Activated T-helper 1 cell treated with anti-CD3 and anti-CD28 coated beads, Interleukin-12 subunit alpha, Interleukin-12 subunit beta, Interleukin-2, Interleukin-4 antibody, amounts not matched to agents 30 ng/mL and 10 ng/mL and 1 ng/mL, durations not matched to agents 14 hours and 24 hours and 36 hours (primary cell): ENCODE measurements at places on chromosomes 3 and 15. TPM values are rescaled to one million over a fixed set of nuclear protein-coding genes. Genes with fewer than 3 reads are reported as not detected.

CHST2 gene
- total RNA-seq, result 11.3 and 11.4 TPM in 2 replicates

DNAJA4 gene
- 68.4 and 70.8 TPM in 2 replicates for total RNA-seq

CHRNB4 gene
- not detected in 2 replicates for total RNA-seq

CYP1A2 gene
- total RNA-seq, result not detected in 2 replicates

DNA sequence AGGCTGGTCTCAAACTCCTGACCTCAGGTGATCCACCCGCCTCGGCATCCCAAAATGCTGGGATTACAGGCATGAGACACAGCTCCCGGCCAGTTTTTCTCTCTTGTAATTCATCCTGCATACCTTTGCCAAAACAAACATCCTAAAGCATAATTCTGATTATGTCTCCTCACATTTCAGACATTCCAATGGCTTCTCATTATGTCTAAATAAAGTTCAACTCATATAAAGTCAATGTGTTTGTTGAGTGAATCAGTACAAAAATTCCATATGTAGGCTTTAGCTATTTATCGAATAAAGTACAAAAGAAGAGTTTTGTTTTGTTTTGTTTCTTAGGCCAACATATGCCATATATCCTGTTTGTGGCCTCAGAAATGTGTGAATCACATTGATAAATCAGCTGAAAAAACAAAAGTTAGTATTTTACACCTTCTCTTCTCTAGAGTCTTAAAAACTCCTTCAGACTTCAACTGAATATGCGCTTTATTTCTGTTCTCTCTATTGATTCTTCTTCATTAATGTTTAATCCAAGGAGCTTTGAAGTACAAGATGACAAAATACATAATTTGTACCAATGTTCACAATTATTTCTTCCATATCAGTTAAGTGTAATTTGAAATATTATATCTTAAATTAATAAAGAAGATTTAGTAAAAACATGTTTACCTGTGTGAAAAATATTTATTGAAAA lies 165.8 kb downstream of the MECOM start:
- H3K4me1 ChIP-seq, result no peaks in the 10 kb centered on the region
- no peak overlapping the region for H3K4me3 ChIP-seq
- H3K36me3 ChIP-seq, result no peaks in the 10 kb centered on the region
- no peak for DNase-seq
- no peak overlapping the region for H3K27ac ChIP-seq

CADPS gene
- total RNA-seq, result not detected in 2 replicates

DNA sequence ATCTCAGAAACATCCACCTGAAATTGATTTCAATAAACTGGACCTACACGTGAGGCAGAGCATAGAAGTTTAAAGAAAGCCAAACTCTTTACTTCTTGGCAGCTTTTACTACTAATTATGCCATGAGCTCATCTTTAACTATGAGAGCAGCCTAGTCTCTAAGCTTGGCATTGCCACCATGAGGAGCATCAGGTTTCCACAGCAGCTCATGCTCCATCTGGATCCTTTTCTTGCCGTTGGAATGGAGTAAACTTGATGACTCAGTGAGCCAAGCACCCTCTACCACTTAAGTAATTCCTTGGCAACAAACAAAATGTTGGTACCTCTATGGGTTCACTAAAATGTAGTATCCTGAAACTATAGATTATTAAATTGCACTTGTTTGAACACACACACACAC lies 583.2 kb downstream of the EPHA3 start:
- no peak for DNase-seq
- H3K27me3 ChIP-seq, result no peaks in the 10 kb centered on the region
- H3K36me3 ChIP-seq, result no peaks in the 10 kb centered on the region
- no peaks in the 10 kb centered on the region for H3K4me1 ChIP-seq

DNA sequence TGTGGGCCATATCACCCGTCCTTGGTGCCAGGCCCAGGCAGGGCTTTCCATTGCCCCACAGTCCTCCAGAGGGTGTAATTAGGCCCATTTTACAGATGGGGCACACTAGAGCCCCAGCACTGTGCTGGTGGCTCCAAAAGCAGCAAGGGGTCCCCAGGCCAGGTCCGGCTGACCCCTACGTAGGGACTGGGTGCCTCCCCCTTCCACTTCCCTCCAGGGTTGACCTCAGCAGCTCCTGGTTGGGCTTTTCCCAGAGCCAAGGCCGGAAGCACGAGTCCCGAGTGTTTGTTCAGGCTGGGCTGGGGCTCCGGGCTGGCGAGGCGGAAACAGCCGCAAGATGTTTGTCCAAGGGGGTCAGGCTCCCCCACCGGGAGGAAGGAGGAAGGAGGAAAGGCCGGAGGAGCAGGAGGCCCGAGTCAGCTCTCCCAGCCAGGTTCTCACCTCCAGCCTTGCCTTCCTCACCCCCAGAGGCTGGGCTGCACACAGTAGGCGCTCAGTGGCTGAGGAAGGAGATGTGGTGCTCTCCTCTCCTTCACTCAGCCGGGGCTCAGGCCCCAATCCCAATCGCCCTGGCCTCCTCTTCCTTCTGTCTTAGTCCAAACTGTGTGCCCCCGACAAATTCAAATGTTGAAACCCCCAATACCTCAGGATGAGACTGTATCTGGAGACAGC lies 17.1 kb upstream of the PLXND1 start:
- peaks cover 20% of the 10 kb centered on the region for H3K4me1 ChIP-seq
- H3K27ac ChIP-seq, result no peak overlapping the region
- peaks cover 11% of the 10 kb centered on the region for H3K27me3 ChIP-seq
- H3K4me3 ChIP-seq, result no peak overlapping the region
- no peaks in the 10 kb centered on the region for H3K36me3 ChIP-seq
- DNase-seq, result no peak

DNA sequence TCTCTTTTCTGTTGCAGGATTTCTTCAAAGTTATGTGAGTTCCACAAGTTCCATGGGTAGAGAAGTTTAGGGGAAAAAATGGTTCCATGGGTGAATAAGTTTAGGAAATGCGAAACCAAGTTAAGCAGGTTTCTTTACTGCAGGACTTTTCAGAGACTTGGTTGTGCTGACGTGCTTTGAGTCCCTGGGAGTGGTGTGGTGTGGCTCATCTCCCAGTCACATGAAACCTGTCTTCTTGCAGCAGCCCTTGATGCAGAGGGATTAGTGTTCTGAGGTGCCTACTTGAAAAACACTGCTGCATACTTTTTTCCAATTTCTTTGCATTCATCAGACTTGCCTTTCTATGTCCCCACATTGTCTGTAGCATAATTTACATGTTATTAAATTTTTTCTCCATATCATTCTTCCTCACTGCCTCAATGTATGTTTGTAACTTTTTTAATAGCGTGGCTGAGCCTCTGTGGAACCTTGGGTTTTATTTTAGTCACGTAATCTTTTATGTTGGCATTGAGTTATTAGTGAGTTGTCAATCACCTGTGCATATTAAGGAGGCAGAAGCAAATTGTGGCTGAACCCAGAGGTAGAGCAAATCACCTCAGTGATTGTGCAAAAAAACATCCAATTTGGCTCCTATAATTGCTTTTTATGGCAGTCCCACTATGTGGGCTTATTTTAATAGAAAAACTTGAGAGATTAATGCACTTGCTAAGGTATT lies 115.6 kb downstream of the CACNA2D3 start:
- no peaks in the 10 kb centered on the region for H3K27me3 ChIP-seq
- H3K36me3 ChIP-seq, result no peaks in the 10 kb centered on the region
- H3K4me3 ChIP-seq, result no peak overlapping the region
- no peak overlapping the region for H3K27ac ChIP-seq
- H3K4me1 ChIP-seq, result no peaks in the 10 kb centered on the region
- DNase-seq, result no peak

DNA sequence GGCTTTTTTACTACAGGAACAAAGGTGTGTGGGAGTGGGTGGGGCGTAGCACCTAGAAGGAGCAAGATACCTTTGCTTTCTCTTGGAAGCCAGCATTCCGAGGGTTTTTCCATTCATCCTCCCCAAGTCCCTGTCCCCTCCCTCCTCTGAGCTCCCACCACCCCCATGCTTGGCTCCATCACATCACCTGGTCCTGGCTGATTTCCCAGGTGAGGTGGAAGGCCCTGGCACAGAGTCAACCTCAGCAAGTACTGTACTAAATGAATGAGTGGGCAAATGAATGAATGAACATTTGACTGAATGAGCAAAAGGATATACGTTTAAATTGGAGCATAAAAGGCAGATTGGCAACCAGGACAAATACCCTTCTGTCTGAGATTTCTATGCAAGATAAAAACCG lies 45.4 kb downstream of the DZIP1L start:
- H3K27ac ChIP-seq, result no peak overlapping the region
- H3K4me1 ChIP-seq, result peaks cover 22% of the 10 kb centered on the region
- H3K36me3 ChIP-seq, result no peaks in the 10 kb centered on the region
- no peak overlapping the region for H3K4me3 ChIP-seq

DNA sequence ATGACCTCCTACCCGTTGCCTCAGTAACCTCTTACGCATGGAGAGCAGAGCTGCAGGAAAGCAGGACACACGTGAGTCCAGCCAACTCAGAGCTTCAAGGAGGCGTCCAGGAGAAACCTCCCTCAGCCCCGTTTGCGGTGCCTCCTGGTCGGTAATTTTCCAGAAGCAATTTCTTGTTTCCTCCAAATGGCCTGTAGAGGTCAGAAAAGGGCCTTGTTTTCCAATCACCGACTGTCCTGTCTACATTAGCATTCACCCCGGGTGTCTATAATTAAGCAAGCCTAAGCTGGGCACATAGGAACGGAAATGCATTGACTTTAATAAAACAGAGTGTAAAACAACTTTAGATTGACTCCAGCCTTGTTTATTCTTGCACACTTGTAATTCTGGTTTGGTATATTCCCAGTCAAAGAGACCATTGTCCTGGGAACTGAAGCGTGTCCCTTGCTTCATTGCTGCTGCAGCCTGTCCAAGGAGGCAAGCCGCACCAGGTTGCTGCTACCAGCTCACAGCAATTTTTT lies 836.2 kb downstream of the AGBL1 start:
- H3K4me3 ChIP-seq, result no peak overlapping the region
- H3K27me3 ChIP-seq, result no peaks in the 10 kb centered on the region
- H3K36me3 ChIP-seq, result no peaks in the 10 kb centered on the region
- no peaks in the 10 kb centered on the region for H3K4me1 ChIP-seq
- no peak overlapping the region for H3K27ac ChIP-seq

- peaks cover 11% of the 10 kb centered on the region for H3K27me3 ChIP-seq
- peaks cover 11% of the 10 kb centered on the region for H3K36me3 ChIP-seq
- H3K27ac ChIP-seq, result no peak overlapping the region
- H3K4me3 ChIP-seq, result peak overlapping the region; percentile 31
- H3K4me1 ChIP-seq, result peaks cover 32% of the 10 kb centered on the region
Observed at GRCh38 chr3:17182166-17182565, 297.4 kb downstream of the PLCL2 start.

- peaks cover 4% of the 10 kb centered on the region for H3K27me3 ChIP-seq
- peaks cover 54% of the 10 kb centered on the region for H3K36me3 ChIP-seq
- H3K27ac ChIP-seq, result peak overlapping the region; percentile 96
- no peak for DNase-seq
Observed at GRCh38 chr3:23811185-23811527, 5.4 kb downstream of the UBE2E1 start.

- no peaks in the 10 kb centered on the region for H3K36me3 ChIP-seq
- no peaks in the 10 kb centered on the region for H3K27me3 ChIP-seq
- no peak overlapping the region for H3K27ac ChIP-seq
- H3K4me3 ChIP-seq, result no peak overlapping the region
- no peaks in the 10 kb centered on the region for H3K4me1 ChIP-seq
Observed at GRCh38 chr3:35727179-35727578, 87.9 kb downstream of the ARPP21 start.

GRCh38 chr3:146313031-146313745 lies 62.3 kb upstream of the PLSCR4 start:
- H3K27me3 ChIP-seq, result no peaks in the 10 kb centered on the region
- H3K4me1 ChIP-seq, result no peaks in the 10 kb centered on the region
- H3K4me3 ChIP-seq, result no peak overlapping the region

DNA sequence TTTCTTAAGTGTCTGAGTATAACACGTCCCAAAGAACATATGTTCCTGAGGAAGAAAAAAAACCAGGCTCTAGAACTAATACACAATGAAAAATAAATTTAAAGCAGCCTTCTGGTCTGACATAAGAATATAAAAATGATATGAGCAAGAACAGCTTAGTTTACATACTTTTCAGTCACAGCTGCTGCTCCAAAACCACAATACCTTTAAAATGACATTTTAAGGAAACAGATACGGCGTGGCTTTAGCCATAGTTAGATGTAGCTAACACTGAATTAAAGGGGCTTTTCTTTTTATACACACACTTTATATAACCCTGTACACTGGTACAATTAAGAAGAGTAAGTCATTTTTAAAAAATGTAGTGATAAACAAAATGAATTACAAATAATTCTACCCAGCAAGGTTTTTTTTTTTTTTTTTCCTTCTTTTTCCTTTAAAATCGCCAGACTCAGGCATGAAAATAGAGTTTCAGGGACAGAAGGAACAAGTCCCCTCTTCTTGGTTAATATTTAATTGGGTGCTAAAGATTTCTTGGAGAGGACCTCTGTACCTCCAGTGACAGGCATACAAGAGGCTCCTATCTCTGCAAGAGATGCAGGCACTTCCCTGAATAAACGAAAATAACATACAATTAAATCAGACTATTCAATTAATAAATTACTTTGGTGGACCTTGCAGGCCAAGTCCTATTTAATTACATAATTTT lies 265.6 kb downstream of the FOXP1 start:
- peaks cover 11% of the 10 kb centered on the region for H3K27me3 ChIP-seq
- H3K36me3 ChIP-seq, result no peaks in the 10 kb centered on the region
- no peak overlapping the region for H3K27ac ChIP-seq

- H3K4me3 ChIP-seq, result no peak overlapping the region
- no peaks in the 10 kb centered on the region for H3K4me1 ChIP-seq
- no peak for DNase-seq
- no peak overlapping the region for H3K27ac ChIP-seq
Observed at GRCh38 chr3:141930801-141931200, 54.4 kb downstream of the ATP1B3 start.

- H3K36me3 ChIP-seq, result no peaks in the 10 kb centered on the region
- H3K27me3 ChIP-seq, result peaks cover 5% of the 10 kb centered on the region
- no peak for DNase-seq
- H3K4me1 ChIP-seq, result no peaks in the 10 kb centered on the region
Observed at GRCh38 chr15:60960517-60960916, 268.6 kb downstream of the RORA start.

ASTE1 gene
- 9.6 and 14.6 TPM in 2 replicates for total RNA-seq

C3orf52 gene
- total RNA-seq, result 12.4 and 12.8 TPM in 2 replicates

DNA sequence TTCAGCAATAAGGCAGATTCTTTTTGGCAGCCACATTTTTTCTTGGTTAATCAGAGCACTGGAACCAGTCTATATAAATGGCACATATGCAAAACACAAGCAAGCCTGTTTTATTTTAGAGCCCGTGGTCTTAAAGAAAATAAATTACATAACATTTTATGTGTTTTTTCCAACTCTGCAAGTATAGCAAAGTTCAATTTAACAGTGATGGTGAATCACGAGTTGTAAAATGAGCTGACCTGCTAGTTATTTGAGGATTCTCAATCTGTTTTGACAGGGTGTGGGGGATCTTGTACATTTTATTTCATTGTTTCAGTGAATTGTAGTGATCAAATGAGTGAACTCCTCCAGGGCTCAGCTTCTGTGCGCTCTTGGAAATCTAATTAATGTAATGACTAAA lies 2.7 kb downstream of the ARHGEF26 start:
- peaks cover 4% of the 10 kb centered on the region for H3K36me3 ChIP-seq
- no peak for DNase-seq
- peaks cover 18% of the 10 kb centered on the region for H3K4me1 ChIP-seq
- H3K27ac ChIP-seq, result no peak overlapping the region

CYP11A1 gene
- not detected in 2 replicates for total RNA-seq

GRCh38 chr3:177487635-177488186 lies 290.4 kb upstream of the TBL1XR1 start:
- no peaks in the 10 kb centered on the region for H3K27me3 ChIP-seq
- peaks cover 7% of the 10 kb centered on the region for H3K4me1 ChIP-seq
- no peak overlapping the region for H3K27ac ChIP-seq
- H3K4me3 ChIP-seq, result no peak overlapping the region

ZNF501 gene
- 1.5 and 1.6 TPM in 2 replicates for total RNA-seq

- no peak overlapping the region for H3K4me3 ChIP-seq
- no peak for DNase-seq
- peaks cover 43% of the 10 kb centered on the region for H3K4me1 ChIP-seq
- peak overlapping the region; percentile 4 for H3K27ac ChIP-seq
Observed at GRCh38 chr15:73578026-73578425, 55.2 kb downstream of the NPTN start.

NKIRAS1 gene
- 3.9 and 4.5 TPM in 2 replicates for total RNA-seq
